ENCODE measurements at places on chromosomes 4 and X.

GRCh38 chrX:10156199-10157031, at the start of gene CLCN4:
CLCN4 (plus strand) TSS chrX:10156975; CDS start chrX:10185033, 28,058 bp downstream.
- peak; percentile 52 for DNase-seq

- no peak for DNase-seq
These were observed 203.3 kb downstream of the NWD2 start for GRCh38 chr4:37447886-37448285.

DNA sequence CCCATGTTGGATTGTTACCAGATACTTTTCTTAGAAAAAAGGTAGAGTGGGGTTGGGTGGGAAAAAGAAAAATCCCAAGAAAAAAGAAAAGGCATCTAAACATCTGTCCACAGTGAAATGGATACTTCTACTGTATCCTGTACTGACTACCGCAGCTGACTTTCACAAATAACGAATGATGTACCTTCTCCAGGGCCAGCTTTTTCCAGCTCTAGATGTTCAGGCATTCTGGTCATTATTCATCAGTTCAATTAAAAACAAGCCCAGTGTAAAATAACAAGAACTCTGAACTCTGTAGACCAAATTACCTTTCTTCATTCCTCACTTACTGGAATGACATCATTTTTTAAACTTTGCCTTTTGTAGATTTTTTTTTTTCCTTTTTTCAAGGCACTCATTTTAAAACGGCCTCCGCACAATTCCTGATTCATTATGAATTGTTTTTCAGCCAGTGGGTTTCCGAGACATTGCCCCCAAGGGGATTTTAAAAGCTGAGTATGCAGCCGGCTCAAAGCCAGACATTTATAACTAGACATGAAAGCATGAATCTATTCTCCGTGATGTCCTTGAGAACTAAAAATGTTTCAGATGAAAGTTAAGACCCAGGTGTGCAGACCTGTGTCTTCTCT, 113.5 kb downstream of the PRKX start:
- DNase-seq, result no peak

DNA sequence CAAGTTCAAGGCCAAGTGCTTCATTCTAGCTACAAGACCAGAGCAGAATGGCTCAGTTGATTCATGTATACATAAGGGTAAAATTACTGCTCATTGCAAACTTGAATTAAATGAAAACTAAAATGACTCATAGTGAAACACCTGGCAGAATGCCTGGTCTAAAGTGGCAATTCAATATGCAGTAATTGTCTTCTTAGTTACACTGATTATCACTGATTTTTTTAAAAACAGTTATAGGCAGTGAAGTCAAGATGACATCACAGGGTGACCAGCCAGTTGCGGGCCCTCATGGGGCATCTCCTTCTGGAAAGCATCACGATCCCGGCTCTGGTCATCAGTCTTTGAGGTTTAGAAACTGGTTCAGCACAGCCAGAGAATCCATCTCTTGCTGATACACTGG, 154.2 kb downstream of the RAB28 start:
- no peak for DNase-seq

DNA sequence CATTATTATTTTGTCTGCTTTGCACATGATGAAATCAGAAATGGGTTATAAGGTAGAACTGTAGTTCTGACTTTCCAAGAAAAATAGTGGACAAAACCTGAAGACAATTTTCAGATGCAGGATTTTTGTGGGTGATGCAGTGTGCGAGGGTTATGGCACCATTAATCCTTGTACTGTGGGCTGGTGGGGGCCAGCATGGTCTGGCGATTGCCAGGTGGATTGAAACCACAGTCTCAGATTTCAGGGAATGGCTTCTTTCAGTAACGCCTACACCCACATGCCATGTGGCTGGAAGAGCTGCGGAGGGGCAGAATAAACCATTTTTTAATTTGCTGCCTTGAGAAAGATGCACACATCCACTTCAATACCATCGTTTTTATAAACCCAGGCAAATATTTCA, 150.5 kb downstream of the ARSF start:
- DNase-seq, result no peak

- no peak for DNase-seq
These were observed 79.1 kb upstream of the RAPGEF2 start for GRCh38 chr4:159023741-159024140.

DNA sequence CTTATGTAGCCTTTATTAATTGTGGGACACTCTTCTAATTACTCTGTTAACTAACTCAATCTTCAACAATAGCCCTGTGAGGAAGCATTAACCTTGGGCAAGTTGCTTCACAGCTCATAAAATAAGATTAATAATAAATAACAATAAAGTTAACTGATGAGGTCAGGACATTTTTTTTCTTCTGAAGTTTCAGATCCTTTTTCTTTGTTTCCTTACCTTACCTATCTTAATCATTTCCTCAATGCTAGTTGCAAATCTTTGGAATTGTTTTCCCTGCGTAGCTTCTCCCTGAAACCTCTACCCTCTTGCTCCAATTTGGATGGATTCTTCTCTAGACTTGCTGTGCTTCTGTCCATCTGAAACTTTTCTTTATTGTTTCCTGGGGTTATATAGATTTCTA, 17.5 kb upstream of the PLAC8 start:
- DNase-seq, result no peak

DNA sequence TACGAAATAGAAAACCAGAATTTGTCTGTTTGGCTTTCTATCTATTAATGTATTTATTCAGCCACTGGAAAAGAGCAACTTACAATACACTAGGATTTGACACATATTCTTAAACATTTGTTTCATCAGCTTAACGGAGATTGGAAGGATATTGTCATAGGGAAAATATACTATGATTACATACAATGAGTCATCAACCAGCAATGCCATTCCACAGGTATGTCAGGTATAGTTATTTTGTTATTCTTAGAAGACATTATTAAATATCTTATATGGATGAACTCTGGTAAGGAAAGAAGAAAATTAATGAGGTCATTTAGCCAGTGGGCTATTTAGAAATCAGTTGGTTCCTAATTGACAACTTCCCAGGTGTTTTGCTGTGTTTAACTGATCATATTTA, 926.6 kb downstream of the STIM2 start:
- DNase-seq, result no peak

DNA sequence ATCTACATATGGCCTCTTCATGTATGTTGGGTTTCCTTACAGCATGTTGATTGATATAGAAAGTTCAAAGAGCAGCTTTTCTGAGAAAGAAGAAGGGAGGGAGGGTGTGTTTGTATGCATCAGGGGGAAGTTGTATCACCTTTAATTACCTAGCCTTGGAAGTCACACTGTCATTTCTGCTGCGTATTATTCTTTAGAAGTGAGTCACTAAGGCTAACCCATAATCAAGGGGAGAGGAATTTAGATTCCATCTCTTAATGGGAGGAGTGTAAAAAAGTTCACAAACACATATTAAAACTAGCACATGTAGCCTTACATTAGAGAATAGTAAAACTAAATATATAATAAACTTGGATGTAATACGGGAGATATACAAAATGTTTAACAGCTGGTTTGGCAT, 86.5 kb upstream of the CBLL2 start:
- no peak for DNase-seq

DNA sequence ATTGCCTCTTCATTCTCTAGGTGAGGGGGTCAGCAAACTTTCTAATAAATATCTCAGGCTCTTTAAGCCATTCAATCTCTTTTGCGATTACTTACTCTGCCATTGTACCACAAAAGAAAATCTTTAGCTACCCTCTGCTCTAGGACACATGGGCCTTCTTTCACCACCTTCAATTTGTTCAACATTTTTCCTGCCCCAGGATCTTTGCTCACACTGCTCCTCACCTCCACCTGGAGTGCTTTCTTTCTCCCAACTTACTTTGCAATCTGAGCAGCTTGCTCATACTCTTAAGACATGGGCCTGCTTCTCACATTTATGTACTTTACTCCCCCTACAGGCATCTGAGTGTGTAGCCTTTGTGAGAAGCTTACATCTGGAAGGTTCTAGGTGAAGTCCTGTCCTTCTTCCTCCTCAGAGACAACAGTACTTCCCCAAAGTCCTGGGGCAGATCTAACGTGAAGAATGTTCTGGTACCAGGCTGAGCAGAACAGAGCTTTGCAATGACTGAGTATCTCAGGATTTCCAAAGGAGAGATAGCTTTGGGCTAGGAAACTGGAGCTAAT, 55.0 kb upstream of the PRDM5 start:
- no peak for DNase-seq

GRCh38 chrX:111759686-111760085, 78.7 kb downstream of the ALG13 start:
- no peak for DNase-seq

DNA sequence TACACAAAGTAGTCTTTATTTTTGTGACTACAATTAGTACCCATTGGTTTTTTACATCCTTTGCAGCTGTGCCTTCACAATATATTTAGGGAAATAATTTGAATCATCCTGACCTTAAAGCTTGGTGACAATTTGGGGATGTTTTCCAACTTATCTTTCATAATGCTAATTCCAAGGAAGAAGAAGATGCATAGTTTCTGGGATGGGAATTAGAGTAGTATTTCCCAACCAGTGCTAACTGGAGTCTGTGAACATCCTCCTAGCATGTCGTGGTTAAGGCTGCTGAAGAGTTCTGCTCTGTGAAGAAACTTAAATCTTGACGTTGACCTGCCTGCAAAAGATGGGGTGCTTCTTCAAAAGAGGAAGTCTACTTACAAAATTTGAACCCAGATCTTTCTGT, 173.5 kb downstream of the ANK2 start:
- DNase-seq, result no peak

- DNase-seq, result no peak
These were observed 53.9 kb downstream of the BCOR start for GRCh38 chrX:40043895-40044294.

DNA sequence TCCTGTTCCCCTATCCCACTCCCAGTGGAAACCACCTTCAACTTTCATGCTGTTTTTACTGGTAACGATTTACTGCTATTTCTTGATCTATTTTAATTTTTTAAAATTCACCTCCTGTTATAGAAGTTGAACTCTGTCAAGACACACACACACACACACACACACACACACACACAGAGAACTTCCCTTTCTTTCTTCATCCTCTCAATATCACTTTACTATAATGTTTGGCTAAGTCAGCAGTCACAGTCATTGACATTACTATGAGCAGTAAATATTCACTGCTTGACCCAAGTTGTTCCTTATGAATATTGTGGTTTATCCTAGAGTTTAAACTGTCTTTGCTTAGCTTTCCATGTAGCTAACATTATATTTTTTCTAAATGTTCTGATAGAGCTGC, 24.0 kb upstream of the SGMS2 start:
- DNase-seq, result no peak

DNA sequence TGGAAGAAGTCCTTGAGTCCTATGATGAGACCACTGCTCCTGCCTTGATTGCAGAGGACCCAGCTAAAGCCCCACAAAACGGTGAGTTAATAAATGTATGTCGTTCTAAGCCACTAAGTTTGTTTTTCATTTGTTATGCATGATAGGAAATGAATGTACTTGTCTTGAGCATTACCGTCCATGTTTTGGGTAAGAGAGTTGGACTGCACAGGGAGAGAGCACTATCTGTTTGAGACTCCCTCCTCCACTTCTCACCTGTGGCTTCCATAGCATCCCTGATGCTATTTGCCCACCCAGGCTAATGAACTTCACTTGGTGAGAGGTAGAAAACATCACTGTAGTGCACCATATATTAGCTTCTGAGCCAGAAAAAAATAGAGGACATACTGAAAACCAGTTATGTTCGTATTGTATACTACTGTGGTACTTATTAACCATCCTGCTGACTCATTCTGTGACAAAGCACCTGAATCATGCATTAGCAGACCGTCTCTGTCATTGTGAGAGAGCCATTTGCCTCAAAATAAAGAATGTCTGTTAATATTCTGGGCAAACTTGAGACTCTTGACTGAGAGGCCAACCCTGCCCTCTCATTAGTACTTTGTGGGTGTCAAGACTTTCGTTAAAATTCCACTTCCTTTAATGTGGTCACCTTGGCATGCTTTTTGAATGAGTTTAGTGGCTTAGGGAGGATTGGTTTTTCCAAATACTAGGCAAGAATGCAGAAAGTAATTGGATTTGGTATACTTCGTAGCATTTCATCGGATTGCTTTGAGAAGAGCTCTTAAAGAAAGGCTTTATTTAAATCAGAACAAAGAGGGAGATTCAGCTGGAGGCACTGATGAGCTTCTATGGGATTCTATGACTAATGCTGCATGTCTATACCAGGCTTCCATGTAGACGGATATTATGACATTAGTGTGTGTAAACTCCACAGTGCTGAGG, 99.3 kb upstream of the GRPR start:
- DNase-seq, result no peak

DNA sequence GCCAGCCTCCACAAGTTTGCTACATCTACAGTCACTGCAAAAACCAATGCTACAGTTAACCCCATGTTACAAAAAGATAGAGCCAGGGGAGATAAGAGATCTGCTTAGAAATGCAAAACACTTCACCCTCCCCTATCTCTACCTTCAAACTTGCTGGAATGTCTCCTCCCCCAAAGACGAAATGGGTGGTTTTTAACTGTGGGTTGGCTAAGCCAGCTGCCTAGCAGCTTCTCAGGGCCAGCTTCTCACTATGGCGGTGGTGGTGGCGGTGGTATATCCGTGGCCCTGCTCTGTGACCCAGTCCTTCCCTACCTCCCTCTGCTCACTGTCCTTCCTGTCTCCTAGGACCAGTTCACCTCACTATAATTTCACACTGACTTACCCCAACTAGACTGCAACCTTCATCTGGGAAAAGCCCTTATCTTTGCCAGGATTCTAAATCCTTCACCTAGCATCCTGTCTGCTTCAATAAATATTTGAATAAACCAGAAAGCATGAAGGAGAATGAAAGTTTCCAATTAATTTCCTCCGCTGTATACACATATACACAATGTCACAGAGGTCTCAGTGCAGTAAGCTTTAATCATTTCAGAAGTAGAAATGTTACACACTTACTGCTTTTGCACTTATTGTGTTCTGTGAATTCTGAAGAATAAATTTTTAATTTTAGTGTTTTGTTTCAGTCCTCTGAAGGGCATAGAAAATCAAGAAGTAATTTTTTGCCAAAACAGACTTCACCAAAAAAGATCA, 46.3 kb downstream of the SH3KBP1 start:
- DNase-seq, result no peak

DNA sequence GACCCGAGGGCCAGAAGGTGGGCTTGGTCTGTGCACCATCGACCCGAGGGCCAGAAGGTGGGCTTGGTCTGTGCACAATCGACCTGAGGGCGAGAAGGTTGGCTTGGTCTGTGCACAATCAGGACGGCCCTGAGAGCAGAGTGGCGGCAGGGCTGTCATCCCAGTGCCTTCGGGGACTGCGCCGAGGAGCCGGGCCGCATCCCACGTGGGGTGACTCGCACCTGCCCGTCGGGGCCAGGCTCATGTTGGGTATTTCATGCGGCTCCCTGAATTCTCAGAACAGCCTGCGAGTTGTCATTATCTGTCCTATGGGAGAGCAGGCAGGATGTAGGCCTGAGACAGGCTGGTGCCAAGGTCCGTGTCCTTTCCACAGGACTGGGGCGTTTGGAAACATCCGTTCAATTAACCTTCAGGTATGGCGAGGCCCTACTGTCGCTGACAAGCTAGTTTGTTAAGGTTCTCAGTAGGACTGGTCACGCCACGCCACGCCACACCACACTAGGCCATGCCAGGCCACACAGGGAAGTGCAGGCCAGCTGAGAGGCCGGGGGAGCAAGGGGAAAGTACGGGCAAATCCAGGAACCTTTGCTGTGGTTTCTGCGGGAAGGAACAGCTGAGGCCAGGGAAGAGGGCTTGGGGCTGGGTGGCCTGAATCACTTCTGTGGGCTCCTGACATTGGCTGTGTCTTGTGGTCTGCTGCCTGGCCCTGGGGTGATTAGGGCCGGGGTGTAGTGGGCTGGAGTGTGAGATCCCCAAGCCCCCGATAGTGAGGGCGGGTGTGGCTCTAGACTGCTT, 182.9 kb downstream of the AFAP1 start:
- no peak for DNase-seq

GRCh38 chr4:171461191-171461590, 352.0 kb upstream of the GALNTL6 start:
- no peak for DNase-seq

Data from hippocampal formation (tissue), 2 donors.